Mucosa of gallbladder (tissue), 1 donor: ENCODE measurements at places on chromosomes 2 and 18. TPM values are rescaled to one million over a fixed set of nuclear protein-coding genes. Genes with fewer than 3 reads are reported as not detected.

Gene UGT1A5
- total RNA-seq = 2.0 TPM

Gene FKBP7
- total RNA-seq = 9.1 TPM

Gene NLRC4
- 1.9 TPM for total RNA-seq

Gene KLHL14
- total RNA-seq = 0.26 TPM

DNA sequence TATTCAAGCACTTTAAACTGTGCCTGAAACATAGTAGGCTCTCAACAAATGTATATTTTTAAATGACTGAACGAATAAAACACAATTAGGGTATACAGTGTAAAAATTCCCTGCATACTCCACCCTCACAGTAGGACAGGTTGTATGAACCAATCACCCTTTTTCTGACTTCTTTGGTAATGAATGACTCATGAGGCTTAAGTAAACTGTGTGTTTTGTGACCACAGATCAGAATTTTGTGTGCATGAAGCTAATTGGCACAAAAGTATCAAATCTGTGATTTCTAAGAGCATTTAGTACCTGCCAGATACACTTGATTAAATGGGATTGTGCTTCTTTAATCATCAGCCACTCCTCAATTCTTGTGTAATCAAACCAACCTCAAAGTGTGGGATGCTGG, 109.9 kb upstream of the MAP4K3 start:
- DNase-seq = no peak

DNA sequence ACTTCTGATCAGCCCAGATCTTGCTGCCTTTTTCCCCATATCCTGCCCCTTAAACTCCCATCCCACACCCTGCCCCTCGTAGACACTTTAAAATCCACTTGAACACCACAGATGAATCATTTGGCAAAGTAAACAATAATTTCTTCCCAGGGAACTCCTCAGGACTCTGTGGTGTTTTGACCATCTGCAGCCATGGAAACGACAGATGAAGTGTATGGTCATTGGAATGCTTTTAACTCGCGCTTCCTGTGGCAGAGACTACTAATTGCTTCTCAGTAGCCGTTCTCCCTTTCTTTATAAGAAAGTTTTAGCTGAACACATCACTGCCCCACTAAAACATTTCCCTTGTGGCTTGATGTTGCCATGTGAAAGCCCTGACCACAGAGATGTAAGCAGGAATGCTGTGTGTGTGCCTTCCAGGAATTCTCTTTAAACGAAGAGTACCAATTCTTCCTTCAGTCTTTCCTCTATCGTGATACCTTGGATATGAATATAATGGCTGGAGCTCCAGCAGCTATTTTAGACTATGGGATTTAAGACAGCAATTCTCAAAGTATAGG, 92.7 kb upstream of the PARD3B start:
- peak; percentile 34 for DNase-seq

- DNase-seq = no peak
These were observed 1.1 kb downstream of the TMX3 start for GRCh38 chr18:68713796-68714195.

DNA sequence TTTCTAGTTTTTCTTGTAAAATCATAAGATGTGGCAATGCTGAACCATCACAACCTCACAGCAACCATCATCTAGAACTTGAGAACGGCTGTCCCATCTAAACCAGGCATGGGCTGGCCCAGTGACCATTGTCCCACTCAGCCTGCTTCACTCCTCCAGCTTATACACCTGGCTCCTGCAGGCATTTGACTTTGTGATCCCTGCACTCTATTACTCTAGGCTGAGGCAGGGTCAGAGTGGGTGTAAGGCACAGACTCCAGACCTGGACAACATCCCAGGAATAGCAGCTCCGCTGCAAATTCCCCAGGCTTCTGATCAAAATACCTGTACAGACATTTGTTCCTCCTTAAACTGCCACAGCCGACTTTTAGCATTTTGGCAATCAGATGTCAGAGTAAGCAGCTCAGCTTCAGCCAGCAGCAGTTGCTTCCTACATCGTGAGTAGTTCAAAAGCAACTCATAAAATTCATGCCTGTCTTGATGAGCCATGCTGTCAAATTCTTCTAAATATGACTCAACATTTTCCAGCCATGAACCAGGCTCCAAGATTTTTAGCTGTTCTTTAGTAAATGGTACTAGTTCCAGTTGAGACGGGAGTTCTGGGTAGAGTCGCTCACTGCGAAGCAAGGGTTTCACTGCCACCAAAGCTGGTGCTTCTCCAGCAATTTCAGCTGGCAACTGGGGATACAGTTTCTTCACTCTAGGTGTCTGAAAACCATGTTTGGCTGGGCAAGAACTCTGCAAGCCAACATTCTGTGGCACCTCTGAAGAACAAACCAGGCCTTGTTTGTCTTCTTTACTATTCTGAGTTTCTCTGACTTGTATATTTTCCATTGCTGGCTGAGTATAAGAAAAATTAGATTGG, 12.8 kb downstream of the EPG5 start:
- DNase-seq = no peak

- DNase-seq = no peak
These were observed 27.8 kb downstream of the ABCG5 start for GRCh38 chr2:43810888-43811287.

- no peak for DNase-seq
These were observed 19.3 kb downstream of the INPP5D start for GRCh38 chr2:233079473-233079877.
